Hippocampal formation (tissue), 2 donors: ENCODE measurements at places on chromosomes 2 and 18.

- no peak for DNase-seq
These were observed 128.9 kb downstream of the FIGN start for GRCh38 chr2:163606878-163607277.

DNA sequence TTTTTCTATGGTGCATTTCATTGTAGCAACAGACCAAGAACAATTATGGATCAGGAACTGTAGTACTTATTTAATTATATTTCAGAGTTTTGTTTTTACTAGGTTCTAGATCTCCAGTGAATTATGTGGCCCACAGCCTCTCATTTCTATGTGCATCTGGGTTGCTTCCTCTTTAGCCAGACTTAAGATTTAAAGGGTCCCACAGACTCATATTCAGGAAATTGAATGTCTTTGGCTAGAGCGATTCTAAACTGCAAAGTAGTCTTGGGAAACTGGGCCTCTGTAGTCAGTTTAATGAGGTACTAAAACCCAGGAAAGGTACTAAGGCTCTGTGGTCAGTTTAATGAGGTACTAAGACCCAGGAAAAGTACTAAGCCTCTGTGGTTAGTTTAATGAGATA, 94.4 kb downstream of the LYPD6B start:
- DNase-seq, result no peak

DNA sequence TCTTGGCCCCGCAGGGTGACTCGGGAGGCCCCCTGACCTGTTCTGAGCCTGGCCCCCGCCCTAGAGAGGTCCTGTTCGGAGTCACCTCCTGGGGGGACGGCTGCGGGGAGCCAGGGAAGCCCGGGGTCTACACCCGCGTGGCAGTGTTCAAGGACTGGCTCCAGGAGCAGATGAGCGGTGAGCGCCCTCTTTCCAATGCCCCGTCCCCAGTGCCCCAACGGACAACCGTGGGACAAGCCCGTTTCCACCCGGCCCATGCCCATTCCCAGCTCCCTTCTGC, 2.6 kb upstream of the CHRND start:
- no peak for DNase-seq

- no peak for DNase-seq
These were observed 167.0 kb downstream of the MYO5B start for GRCh38 chr18:50027996-50028395.

DNA sequence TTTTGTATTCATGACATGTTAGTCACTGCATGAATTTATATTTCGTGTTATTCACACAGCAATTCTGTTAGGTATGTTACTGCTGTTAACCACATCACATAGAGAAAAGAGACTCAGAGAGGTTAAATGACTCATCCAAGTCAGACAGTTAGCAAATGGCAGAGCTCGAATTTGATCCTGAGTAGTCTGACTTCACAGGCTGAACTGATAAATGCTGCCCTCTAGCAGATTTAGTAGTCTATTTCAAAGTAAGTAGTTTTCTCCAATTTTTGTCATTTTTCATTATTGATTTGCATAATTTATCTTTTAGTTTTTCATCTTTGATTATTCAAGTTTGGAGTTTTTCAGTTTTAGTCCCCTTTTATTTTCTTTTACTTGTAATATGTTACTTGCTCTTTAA, 58.3 kb downstream of the WDR7 start:
- DNase-seq, result no peak

GRCh38 chr2:58227171-58227917, 13.8 kb downstream of the FANCL start:
- no peak for DNase-seq

DNA sequence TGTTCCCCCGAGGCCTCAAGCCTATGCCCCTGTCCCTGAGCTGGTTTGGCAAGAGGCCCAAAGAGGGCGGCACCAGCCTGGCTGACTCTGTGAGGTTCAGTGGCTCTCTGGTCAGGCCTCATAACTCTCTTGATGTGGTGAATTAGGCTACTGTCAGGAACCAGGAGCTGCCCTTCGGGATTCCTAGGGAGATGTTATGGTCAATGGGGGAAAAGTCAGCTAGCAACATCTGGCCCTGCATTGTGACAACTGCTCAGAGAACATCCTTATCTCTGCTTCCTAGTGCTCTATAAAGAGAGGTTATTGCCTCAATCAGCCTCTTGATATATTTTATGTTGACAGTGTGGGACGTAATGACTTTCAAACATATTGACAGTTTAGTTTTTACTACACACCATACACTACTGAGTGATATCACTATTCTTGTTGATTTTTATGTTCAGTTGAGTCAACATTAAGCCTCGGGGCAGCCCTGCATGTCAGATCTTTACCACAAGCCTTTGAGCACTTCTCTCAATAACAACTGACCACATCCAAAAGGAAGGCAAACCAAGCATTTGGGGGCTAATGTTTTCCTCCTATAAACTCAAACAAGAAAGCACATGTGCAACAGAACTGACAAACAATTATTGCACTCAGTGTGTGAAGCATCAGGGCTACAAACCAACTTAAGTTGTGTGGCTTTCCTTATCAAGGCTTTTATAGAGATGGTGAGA, 448.3 kb upstream of the SLC14A2 start:
- DNase-seq, result no peak

DNA sequence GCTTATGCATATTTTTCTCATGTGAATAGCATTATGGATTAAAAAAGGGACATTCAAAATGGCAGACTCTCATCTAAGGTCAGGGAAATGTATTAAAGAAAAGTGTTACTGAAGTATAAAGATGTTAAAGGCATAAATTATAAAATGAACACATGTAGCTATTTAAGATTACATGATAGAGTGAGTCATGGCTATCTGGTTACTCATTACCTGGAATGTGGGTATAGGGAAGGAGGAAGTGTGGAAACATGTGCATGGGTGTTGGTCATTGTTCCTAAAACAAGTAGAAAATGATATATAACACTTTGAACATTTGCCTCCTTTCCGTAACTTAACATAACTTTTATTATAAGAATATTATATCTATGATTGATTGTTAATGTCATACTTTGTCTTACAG, 66.4 kb downstream of the MYO1B start:
- no peak for DNase-seq

GRCh38 chr2:234629596-234629995, 132.7 kb upstream of the ARL4C start:
- no peak for DNase-seq

GRCh38 chr18:62529597-62529996, 6.8 kb downstream of the ZCCHC2 start:
- DNase-seq, result no peak

GRCh38 chr18:1746131-1746530, 825.2 kb downstream of the METTL4 start:
- no peak for DNase-seq

GRCh38 chr18:56789004-56789888, 138.1 kb downstream of the WDR7 start:
- DNase-seq, result no peak

DNA sequence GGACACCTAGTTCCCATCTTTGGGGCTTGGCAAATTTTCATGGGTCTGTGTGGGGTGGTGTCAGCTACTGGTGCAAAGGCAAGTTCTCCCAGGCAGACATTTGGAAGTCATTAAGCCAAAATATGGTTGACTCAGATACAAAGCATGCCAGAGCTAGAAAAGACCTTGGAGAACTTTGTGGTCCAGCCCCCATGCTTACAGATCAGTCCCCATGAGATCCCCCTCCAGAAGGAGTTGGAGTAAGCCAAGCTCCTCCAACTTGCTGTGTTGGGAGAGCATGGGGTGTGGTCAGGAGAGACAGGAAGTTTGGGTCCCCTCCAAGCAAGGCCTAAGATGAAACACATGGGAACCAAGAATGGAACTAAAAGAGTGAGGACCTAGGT, 224.5 kb downstream of the CYP26B1 start:
- no peak for DNase-seq

DNA sequence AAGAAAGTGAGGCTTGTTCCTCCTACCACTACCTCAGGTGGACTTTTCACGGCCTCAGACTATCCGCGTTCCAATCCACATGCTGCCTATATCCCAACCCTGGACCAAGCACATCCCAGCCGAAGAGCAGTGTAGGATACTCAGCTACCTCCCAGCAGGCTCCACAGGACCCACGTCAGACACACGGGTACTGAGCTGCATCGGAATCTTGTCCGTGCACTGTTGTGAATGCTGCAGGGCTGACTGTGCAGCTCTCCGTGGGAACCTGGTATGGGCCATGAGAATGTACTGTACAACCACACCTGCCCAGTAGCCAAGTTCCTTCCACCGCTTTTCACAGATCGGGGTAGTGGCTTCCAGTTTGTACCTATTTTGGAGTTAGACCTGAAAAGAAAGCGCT, 22.3 kb downstream of the IL37 start:
- no peak for DNase-seq

GRCh38 chr18:48571639-48572384, 33.0 kb downstream of the CTIF start:
- no peak for DNase-seq

DNA sequence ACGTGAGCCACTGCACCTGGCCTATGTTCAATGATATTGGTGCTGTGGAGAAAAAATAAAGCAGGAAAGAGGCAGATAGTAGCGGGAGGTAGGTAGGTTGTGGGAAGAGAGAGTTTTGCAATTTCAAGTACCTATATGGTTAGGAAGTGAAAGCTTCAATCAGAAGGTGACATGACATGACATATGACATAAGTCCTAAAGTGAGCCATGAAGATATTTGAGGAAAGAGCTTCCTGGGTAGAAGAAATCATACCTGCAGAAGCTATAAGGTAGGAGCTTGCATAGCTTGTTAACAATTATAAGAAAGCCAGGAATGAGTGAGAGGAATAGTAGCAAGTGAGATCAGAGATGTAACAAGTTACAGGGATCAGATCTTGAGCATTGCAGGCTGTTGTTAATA, 4.2 kb downstream of the KIAA1328 start:
- DNase-seq, result no peak

GRCh38 chr2:53021828-53022227, 745.8 kb upstream of the CHAC2 start:
- no peak for DNase-seq

GRCh38 chr2:156695020-156695419, 258.8 kb downstream of the GPD2 start:
- no peak for DNase-seq

- DNase-seq, result no peak
These were observed 148.5 kb upstream of the DLX2 start for GRCh38 chr2:172251231-172251630.

DNA sequence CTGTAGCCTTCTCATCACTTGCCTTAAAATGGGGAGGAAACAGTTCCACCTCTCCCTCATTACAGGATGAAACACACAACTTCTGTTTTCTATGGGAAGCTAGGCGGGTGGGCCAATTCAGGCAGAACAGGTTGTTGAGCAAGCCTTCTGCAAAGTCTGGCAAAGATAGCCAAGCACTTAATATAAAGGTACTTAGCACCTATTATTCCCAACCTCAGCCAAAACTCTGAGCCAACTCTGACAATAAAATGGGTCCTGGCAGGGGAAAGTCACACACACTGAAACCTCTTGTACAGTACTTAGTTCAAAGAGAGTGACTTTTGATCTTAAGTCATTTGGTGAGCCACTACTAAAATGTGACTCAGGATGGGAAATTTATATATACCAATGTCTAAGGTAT, 15.8 kb upstream of the SOCS6 start:
- DNase-seq, result no peak

GRCh38 chr18:8946066-8946838, 156.2 kb upstream of the NDUFV2 start:
- no peak for DNase-seq

- DNase-seq, result no peak
These were observed 177.7 kb upstream of the GULP1 start for GRCh38 chr2:188114014-188114413.

GRCh38 chr2:47295981-47296635, 106.8 kb upstream of the MSH2 start:
- DNase-seq, result no peak

- DNase-seq, result no peak
These were observed 27.5 kb upstream of the MARCHF7 start for GRCh38 chr2:159684796-159685195.

DNA sequence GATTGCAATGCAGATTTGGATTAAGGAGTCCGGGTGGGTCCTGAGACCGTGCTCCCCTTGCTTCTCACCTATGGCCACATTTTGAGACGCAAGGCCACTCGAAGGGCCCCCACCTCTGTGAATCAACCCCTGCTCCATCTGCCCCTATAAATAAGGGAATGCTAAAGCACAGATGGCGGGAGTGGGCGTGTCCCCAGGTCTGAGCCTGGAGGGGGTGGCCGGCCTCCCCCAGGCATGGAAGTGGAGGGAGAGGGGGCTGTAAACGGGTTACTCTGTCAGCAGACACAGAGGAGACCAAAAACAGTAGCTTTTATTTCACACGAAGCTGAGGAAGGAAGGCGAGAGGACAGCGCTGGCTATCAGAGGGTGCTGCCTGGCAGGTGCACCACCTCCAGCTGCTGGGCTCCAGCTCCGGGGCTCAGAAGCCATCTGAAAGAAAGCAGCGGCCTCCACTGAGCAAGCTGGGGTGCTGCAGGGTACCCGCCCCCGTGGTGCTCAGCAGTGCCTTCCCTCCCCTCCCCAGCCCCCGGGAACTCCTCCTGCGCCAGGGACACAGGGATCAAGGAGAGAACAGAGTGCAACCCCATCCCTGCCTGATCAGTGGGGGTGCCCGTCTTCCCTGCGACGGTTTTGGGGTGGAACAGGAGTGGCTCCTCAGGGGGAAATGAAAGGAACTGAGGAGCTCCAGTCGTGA, 56.7 kb upstream of the RAB6C start:
- no peak for DNase-seq

GRCh38 chr18:57081899-57082298, 65.0 kb upstream of the BOD1L2 start:
- no peak for DNase-seq

GRCh38 chr2:134917888-134918525, 615 bp upstream of the CCNT2 start:
- DNase-seq, result peak; percentile 98

DNA sequence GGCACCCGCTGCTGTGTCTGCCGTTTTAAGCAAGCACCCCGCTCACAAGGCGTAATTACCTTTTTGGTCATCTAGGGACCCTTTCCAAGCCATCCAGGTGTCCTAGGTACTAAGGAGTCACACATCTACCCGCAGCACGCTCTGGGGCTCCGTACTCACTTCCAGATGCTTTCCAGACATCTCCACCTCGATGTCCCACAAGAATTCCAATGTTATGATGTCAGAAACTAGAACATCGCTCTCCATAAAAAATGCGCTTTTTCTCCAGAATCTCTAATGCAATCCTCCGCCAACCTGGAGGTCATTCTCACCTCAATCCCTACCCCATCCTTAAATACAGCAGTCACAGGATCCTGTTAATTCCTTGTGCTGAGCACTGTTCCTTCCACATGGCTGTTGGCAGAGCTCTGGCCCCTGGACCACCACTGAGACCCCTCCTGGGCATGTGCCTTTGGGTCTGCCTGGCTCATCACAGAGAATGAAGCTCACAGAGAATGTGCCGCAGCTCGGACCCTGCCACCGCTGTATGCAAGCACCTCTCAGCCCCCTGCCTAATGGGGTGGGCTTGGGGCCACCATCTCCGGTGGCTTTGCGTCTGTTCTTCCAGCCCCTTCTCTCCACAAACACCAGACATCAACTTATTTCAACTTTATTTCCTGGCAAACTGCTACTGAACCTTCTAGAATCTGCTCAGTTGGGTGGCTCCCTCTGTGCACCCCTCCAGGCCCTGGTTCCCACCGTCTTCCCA, 4.6 kb upstream of the PXDN start:
- no peak for DNase-seq

- no peak for DNase-seq
These were observed 327 bp downstream of the LTBP1 start for GRCh38 chr2:32947076-32947483.

- no peak for DNase-seq
These were observed 162.9 kb upstream of the AGAP1 start for GRCh38 chr2:235330775-235331451.
